ENCODE measurements at places on chromosomes 2 and 18.

GRCh38 chr2:78861546-78861945 lies 164.0 kb upstream of the REG3G start:
- DNase-seq = no peak

GRCh38 chr2:45812011-45812500 lies 160.6 kb downstream of the PRKCE start:
- peak; percentile 10 for DNase-seq

DNA sequence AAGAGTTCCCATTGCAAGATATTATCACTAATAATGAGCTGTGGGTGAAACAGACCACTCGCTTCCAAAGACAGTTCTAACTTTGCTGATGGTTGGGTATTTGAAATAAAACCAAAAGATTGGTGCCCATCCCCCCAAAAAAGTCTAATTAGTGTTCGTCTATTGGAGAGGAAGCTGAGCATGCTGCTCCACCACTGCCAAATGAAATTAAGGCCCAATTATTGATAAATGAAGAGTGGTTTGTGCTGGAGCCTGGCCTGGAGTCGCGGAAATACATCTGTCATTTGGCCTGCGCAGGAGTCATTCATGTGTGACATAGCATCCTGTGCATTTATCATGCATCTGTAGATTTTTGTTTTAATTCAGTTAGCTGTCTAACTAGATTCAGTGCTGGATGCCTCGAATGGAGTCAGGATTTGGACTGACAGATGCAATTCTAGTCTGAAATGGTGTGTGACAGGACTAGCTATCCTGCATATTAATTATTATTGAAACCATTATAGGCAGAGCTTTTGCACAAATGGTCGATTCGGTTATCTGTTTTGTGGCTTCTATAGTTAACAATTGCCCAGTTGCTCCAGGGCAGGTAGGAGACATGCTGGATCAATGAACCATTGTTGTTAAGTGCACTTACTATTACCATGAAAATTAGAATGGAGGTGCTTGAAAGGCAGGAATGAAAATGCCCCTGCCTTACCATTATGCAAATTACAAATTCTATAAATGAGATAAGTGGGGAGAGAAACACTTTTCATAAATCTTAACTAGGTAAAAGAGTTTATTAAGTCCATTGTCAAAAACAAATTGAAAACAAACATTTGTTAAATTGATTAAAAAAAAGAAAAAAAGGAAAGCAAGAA lies 450.4 kb upstream of the TCF4 start:
- DNase-seq = no peak

- no peak for DNase-seq
Measured at GRCh38 chr2:201798252-201798913, 8.0 kb upstream of the CDK15 start.

DNA sequence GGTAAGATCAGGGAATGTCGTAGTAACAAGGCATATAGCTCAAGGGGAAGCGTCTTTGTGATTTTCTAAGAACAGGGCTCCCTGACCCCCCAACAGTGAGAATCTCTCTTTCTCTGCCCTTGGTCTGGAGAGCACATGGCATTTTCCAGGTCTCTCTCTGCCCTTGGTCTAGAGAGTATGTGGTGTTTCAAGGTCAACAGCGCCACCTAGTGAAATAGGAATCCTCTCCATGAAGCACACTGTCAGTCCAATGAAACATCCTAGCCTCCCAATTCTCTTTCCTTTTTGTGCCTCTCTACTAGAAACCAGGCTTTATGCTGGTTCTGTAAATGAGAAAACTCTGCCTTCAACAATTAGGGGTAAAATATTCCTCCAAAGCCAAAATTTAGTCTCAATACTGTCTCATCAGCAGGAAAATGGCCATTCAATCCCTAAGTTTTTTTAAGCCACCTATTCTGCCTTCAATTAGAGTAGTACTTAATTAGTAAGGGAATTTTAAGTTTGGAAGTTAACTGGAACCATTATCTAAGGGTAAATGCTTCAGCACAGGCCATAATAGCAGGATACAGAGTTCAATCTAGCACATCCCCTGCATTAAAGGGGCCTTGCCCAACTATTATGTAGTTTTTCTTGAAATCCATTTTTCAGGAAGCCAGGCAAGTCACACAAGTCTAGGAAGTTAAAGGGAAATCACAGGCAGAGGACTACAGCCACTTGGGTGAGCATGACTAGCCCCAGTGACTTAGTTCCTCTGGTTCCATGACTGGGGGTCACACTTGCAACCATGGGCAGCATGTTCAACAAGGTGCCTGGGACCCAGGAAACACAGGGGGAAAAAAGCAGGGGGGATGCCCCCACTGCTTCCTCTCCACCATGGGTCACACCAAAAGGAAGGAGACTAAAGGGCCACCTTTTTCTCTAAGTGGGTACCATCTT lies 12.4 kb downstream of the DYM start:
- peak; percentile 83 for DNase-seq

DNA sequence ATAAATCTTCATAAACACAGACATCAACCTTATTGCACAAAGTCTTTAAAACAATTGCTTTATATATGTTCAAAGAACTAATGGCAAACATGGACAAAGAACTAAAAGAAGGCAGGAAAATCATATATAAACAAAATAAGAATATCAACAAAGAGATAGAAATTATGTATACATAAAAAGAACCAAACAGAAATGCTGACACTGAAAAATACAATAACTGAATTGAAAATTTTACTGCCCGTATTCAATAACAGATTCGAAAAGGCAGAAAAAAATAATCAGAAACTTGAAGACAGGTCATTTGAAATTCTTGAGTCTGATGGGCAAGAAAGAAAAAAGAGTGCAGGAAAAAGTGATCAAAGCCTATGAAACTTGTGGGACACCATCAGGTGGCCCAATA lies 22.0 kb upstream of the TFCP2L1 start:
- no peak for DNase-seq

GRCh38 chr18:61528961-61529360 lies 195.7 kb downstream of the CDH20 start:
- no peak for DNase-seq

All from ELF-1 (cell line).